ENCODE measurements at places on chromosomes 13 and 19.

GRCh38 chr19:14352526-14352925 lies 28.7 kb upstream of the ADGRE5 start:
- DNase-seq: no peak

GRCh38 chr13:79566118-79566517 lies 85.2 kb downstream of the NDFIP2 start:
- DNase-seq: no peak

DNA sequence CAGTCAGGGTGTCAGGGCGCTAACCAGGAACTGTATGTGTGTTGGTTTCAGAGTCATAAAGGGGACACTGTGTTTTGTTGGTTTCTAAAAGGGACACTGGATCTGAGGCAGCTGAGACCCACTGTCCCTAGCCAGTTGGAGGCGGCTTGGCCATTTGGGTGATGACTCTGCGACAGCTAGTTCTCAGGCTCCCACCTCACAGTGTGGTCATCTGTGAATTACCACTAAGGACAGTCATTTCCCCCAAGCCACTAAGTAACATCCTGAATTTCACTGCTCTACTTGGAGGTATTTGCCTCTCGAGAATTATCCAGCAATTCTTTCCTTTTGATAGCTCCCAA lies 51.5 kb downstream of the EPS15L1 start:
- no peak for DNase-seq

- DNase-seq: no peak
These were observed at the start of gene FGF14 for GRCh38 chr13:102401766-102402165. TSS of gene FGF14 (minus strand) at chr13:102402048.

- no peak for DNase-seq
These were observed 153.1 kb downstream of the URI1 start for GRCh38 chr19:30095171-30095570.

DNA sequence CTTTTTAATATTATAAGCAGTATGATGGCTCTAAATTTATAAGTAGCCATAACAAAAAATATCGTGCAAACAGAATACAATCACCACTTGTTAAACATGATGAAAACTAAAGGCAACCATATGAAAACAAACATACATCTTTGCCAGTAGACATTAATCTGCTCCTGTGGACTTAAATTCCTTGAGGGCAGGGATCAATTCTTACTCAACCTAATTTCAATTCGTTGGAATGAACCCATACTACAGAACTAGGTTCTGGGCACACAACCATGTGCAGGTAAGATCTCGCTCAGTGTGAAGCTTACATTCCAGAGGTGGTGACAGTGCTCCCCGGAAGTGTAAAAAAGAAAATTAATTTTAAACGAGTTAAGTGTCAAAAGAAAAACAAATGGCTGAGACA lies 13.4 kb downstream of the TBC1D4 start:
- DNase-seq: no peak

- no peak for DNase-seq
These were observed 104.5 kb upstream of the SLC15A1 start for GRCh38 chr13:98856983-98857382.

GRCh38 chr13:27381601-27382000 lies 42.8 kb upstream of the GTF3A start:
- DNase-seq: no peak

DNA sequence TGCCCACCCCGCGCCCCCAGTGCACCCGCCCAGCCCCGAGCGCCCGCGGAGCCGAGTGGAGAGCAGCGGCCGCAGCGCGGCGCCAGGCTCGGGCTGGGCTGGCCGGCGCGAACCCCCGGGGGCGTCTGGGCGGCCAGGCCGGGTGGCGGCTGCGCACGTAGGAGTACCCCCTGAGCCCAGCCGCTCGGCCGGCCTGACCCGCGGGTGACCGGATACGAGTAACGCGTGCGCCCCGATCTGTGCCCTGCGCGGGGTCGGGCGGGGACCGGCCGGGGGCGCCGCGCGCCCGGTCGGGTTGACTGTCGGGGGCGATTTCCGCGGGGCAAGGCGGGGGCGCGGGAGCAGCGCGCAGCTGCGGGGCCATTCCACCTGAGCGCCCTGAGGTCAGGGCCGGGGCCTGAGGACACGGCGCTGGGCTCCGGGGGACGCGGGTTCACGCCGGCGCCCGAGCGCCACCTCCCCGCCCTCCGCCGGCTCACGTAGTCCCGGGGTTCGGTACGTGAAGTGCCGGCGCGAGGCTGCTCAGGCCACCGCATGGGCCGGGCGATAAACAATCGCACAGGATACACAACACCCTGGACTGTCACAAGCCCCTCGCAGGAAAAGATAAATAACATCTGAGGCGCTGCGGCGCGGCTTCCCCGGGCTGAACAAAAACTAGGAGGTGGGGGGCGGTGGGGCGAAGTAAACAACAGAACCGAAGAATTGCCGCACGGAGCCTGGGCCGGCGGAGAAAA lies 37.6 kb upstream of the FLT1 start:
- no peak for DNase-seq

- DNase-seq: no peak
These were observed 838 bp upstream of the SNRNP70 start for GRCh38 chr19:49084206-49085019.

GRCh38 chr13:20519875-20520274 lies 5.8 kb downstream of the CRYL1 start:
- DNase-seq: no peak

- no peak for DNase-seq
These were observed 752.3 kb downstream of the PCDH9 start for GRCh38 chr13:66477816-66478215.

GRCh38 chr19:29687244-29687896 lies 22.1 kb downstream of the PLEKHF1 start:
- DNase-seq: no peak

- no peak for DNase-seq
These were observed 5.2 kb downstream of the MIER2 start for GRCh38 chr19:339262-339887.

- no peak for DNase-seq
These were observed 49.3 kb upstream of the IL17D start for GRCh38 chr13:20654156-20654555.

- DNase-seq: no peak
These were observed 39.9 kb downstream of the ZNF611 start for GRCh38 chr19:52694921-52695320.

DNA sequence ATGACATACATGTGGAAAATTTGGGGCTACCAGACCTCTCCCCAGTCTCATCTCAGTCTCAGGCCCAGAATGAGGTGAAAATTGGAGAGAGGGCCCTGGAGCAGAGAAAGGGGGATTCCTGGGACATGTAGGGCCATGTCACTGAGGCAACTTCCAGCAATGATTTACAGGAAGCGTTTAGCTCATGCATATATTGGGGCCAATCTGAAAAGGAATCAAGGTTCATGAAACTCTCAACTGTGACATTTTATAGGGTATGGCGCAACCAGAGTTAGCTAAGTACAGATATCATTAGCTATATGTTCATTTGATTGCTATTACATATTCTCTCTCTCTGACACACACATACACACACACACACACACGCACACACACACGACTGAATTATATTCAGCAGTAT lies 86.3 kb downstream of the RNASEH2B start:
- DNase-seq: no peak

DNA sequence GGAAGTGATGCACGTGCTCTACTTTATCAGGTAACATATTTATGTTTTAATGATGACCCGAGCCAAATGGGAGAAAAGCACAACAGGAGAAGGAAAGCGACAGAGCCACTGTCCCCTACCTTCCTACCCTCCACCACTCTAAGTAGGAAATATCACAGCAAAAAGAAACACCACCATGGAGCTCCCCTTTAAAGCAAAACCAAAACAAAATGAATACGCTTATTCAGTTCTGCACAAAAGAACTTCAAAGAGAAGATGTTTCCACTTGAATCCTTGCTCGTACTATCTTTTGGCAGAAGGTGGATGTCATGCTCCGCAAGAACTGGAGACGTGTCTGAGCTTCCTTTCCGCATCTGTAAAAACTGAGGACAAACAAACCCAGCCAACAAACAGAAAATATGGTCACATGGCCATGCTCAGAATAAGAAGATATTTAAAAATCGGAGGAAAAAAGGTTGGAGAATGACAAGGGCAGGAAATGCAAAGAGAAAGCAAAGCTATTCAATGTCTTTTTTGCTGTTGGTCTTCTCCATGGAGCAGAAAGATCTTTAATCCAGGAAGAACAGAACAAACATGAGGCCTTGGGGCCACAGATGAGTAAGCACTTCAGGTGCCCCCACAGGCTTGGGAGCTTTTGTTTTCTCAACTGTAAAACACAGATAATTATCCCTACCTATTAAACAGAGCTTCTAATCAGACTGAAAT lies 19.5 kb downstream of the N4BP2L1 start:
- no peak for DNase-seq

DNA sequence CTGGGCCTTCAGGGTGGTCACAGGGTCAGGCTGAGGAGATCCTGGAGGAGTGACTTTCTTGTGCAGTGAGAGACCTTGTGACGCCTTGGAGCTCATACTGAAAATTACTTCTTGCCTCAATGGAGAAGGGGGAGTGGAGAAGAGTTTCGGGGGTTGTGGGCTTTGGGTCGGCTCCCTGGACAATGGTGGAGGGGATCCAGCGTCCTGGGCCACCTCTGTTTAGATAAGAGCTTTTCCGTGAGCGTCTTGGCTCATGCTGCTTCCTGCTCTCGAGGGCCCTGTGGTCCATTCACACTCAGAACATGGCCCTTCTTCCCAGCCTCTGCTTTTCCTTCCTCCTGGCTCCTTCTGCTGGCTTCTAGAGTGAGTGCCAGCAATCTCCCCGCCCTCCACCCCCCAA lies 81.9 kb downstream of the FLT1 start:
- no peak for DNase-seq

DNA sequence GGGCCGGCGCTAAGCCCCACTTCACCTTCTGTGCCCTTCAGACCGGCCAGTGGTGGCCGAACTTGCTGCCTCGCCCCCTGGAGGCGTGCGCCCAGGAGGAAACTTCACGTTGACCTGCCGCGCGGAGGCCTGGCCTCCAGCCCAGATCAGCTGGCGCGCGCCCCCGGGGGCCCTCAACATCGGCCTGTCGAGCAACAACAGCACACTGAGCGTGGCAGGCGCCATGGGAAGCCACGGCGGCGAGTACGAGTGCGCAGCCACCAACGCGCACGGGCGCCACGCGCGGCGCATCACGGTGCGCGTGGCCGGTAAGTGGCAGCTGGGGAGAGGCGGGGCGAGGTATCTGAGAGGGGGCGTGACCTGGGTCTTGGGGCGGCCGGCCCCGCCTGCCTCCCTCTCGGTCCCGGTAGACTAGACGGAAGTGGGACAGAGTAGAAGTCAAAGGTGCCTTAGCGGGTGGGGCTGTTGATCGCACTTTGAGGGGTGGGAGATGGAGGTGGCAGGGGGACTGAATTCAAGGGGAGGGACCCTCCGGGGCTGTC lies 5.6 kb downstream of the ICAM5 start:
- DNase-seq: peak; percentile 52

- DNase-seq: no peak
These were observed 27.7 kb downstream of the SAE1 start for GRCh38 chr19:47158367-47158791.

GRCh38 chr19:741506-742131 lies 9.3 kb upstream of the MISP start:
- DNase-seq: no peak

DNA sequence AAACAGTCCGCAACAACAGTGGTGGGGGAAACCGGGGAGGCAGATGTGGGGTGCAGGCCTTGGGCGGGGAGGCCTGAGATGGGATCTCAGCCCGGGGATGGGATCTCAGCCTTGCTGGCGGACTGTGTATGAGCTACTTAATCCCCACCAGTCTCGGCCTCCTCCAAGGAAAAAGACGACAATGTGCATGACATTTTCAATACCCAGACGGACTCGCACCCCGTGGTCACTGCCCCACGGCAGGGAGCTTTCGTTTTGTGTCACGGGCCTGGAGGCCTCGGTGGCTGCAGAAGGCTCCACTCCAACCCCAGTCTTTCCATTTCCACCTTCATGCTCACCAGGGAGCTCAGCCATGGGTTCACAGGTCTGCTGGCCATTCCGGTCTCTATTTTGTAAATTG lies 25.5 kb downstream of the GRTP1 start:
- no peak for DNase-seq

DNA sequence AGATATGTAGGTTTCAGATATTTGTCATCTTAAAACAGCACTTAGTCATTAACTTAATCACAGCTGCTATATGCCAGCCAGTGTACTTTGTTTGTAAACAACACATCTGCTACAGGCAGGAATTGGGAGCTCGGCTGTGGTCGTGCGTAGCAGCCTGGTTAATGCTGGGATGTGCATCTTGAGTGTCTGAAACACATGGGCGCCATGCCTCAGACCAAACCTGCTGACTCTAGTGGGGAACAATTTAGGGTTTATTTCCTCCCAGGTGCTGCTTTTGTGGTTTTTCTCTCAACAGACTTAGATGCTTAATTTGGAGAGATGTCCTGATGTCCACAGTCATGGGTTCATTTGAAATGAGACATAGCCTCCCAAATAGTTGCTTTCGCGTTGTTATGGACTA lies 238.5 kb upstream of the TMTC4 start:
- no peak for DNase-seq

GRCh38 chr13:27005976-27006518 lies 165.6 kb downstream of the USP12 start:
- no peak for DNase-seq

DNA sequence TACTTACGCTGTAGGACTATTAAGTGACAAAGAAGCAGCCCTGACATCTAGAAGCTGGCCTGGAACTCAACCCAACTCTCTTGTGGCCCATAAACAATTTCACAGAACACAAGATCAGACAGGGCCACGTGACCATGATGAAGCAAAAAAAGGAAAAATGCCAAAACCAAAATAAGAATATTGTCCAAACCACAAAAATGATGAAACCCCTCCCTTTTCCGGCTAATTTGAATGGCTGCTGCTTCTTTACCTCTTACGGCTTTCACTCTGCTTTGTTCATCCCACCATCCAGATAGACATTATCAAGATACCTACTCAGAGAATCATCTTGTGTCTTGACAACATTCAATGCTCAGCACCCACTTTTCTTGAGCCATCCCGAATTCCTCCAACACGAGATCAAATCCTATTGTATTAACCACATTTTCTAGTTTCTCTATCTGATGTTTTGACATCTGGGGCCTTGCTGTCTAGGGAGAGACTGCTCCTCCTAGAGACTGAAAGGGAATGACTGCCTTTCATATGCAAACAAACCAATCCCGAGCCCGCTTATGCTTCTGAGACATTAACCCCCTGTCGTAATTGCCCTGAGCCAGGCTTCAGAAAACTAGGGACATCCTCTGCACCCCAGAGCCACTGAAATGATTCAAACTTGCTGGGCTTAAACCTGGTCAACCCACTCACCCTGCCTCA lies 186.3 kb downstream of the TDRD3 start:
- DNase-seq: no peak

- DNase-seq: no peak
These were observed 343.6 kb downstream of the FGF9 start for GRCh38 chr13:22014469-22014868.
